Omental fat pad (tissue), 4 donors: ENCODE measurements at places on chromosomes 3 and 15. TPM values are rescaled to one million over a fixed set of nuclear protein-coding genes. Genes with fewer than 3 reads are reported as not detected.

- no peak for DNase-seq
These were observed 466 bp downstream of the NFKBIZ start for GRCh38 chr3:101849714-101850245.

The GRM7 gene
- total RNA-seq: 0.28 TPM

DNA sequence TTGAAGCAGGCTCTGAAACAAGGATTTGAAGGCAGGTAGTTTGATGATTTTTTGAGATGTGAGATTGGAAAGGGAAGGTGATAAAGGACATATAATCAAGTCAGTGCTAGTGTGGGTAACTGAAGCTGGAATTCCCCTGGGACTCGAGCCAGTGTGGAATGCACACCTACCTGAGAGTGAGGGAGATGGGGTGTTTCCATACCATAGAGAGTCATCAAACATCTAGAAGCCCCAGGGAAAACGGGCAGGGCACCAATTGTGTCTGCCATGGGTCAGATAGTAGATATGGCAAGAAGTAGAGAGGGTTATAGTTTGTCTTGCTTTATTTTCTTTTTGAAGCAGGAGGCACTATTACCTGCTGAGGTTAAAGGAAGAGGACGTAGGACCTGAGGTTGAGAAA lies 120.0 kb downstream of the SSR3 start:
- DNase-seq: no peak

DNA sequence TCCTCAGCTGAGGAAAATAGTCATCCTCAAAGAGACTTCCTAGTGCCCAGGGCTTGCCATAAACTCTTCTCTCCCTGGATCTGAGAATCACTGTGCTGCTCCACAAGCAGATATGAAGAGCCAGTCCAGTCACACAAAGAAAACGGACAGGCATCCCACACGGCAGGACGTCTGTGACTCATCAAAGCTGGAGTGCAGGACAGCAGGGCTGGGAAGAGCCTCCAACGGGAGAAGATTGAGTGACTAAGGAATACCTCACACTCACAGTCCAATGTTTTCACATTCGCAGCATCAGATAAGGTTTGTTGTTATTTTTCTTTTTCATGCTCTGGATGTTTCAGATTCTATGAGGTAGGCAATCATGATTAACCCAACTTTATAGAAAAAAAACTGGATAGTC lies 57.8 kb downstream of the NEK10 start:
- DNase-seq: no peak

The TM4SF4 gene
- total RNA-seq: not detected

- no peak for DNase-seq
These were observed 291.3 kb downstream of the TLE3 start for GRCh38 chr15:69806287-69806915.

DNA sequence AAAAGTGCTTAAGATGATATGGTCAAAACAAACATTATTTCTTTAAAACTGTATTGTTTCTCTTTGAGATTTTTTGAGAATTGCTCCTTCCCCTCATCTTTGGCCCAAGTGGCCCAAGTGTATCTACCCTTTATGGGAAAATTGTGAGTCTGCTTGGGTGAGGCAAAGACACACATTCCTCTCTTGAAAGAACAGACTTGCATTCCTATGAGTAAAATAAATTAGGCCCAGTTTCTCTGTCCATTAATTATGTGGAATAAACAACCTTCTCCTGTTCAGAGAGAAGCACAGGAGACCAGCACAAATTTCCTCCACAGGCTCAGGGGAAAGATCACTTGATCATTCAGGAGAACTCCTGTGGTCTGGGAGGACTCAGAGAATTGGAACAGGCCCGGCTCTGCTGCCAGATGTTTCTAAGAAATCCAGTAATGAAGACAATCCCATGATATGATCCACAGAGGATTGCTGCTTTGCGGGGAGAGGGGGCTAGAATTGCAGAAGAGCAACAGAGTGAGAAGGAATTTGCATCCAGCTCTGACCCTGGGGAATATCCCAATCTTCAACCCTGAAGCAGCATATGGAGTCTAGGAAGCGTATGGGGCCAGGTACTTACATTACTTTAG lies 53.8 kb upstream of the BOC start:
- no peak for DNase-seq
